ENCODE measurements at places on chromosomes 7 and 10. TPM values are rescaled to one million over a fixed set of nuclear protein-coding genes. Genes with fewer than 3 reads are reported as not detected.

The PCLO gene
- 12.0 TPM for total RNA-seq

DNA sequence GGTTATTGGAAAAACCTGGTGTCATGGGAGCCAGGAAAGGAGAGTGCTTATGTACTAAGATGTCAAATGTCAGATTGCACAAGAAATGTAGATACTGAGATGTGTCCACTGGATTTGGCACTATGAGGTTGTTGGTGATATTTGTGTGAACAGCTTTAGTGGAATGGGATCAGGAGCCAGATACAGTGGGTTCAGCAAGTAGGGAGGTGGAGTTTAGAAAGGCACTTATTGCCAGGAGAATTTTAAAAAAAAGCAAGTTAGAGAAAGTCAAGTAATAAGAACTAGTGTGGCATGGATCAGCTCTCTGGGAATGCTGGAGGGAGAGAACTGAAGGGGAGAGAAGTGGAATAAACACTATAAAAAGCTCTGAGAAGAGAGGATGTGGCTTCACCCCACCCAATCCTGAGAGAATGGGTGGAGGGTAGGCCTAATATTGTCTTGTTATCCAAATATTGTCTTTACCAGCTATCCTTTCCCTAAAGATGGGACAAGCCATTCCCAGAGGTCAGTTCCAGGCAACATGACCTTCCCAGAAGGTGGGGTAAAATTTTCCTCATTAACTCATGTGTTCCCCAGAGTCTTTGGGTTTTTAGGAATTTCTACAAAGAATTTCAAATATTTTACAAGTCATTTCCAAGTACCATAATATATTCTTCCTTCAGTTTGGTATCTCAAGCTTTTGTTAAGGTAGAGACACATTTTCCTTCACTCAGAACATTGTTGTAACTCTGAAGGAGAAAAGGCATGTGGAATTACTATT, 42.3 kb downstream of the ENTPD1 start:
- DNase-seq: no peak

DNA sequence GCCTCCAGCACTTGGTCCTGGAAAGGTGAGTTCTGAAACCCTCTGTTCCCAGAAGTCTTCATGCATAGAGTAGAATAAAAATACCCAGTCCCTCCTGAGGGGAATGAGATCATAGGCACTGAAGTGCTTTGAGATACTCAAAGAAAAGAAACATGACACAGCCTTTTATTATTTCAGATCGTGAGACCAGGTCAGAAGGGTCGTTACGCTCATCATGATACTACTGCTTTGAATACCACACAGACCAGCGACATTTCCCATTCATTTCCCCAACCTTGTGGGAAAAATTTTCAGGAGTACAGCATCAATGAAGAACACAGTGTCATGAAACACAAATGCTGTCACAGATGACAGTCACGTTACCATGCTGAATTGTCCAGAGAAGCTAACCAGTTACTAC, 15.0 kb downstream of the CLRN3 start:
- DNase-seq: no peak

The RASA4B gene
- 22.5 TPM for total RNA-seq

DNA sequence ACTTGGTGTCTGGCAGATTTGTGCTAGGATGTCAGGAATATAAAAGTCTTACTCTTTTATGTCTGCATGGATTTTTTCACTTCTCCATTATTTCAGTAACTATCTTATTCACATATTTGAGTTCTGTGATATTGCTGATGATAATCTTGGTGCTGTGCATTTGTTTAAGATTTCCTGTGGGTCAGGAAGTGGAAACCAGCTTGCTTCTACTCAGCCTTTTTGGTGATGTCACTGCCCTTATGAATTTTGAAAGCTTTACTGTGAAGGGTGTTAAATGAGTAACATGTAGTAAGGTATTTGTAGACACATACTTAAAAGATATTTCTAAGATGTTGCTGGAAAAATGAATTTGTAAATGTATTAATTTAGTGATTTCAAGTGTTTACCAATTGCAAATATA, 69.5 kb upstream of the VOPP1 start:
- DNase-seq: no peak

- DNase-seq: no peak
Measured at GRCh38 chr10:70321897-70322890, 38.4 kb upstream of the NPFFR1 start.

Measured in kidney (tissue), 22 donors.